Activated naive CD8-positive, alpha-beta T cell treated with anti-CD3 and anti-CD28 coated beads, Interleukin-2, amount 10 ng/mL, durations not matched to agents 7 days and 5 days (primary cell): ENCODE measurements at places on chromosomes 16 and 17. TPM values are rescaled to one million over a fixed set of nuclear protein-coding genes. Genes with fewer than 3 reads are reported as not detected.

Gene NEUROD2
- not detected for total RNA-seq

Gene CDK3
- 8.2 TPM for total RNA-seq

Gene NUPR1
- 0.20 TPM for total RNA-seq

Gene CCL17
- not detected for total RNA-seq

Gene CCL3
- total RNA-seq, result 4.7 TPM

Gene KRTAP2-1
- total RNA-seq, result not detected

Gene VAC14
- total RNA-seq, result 34.4 TPM

Gene SPNS2
- total RNA-seq, result 6.7 TPM

Gene CIAPIN1
- total RNA-seq, result 36.7 TPM

Gene SMARCD2
- 129 TPM for total RNA-seq

Gene TBC1D3K
- total RNA-seq, result not detected

Gene CLDN7
- total RNA-seq, result 1.7 TPM
